ENCODE measurements at places on chromosomes 16 and 17.

DNA sequence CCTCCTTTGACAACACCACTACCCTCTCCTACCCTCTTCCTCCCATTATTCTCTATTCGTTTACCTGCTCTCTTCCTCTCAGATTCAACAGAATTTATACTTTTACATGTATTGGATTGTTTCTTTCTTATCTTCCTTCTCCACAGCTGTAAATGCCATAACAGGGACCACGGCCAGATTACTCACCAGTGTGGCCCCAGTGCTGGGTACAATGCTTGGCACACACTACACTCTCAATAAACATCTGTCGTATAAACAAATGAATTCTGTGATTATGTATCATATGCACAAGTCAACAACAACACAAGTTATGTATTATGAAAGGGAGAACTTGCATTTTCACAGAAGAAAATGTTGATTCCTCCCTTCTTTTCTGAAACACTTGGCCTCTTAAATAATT, 20.0 kb downstream of the AARSD1 start:
- no peak for DNase-seq

DNA sequence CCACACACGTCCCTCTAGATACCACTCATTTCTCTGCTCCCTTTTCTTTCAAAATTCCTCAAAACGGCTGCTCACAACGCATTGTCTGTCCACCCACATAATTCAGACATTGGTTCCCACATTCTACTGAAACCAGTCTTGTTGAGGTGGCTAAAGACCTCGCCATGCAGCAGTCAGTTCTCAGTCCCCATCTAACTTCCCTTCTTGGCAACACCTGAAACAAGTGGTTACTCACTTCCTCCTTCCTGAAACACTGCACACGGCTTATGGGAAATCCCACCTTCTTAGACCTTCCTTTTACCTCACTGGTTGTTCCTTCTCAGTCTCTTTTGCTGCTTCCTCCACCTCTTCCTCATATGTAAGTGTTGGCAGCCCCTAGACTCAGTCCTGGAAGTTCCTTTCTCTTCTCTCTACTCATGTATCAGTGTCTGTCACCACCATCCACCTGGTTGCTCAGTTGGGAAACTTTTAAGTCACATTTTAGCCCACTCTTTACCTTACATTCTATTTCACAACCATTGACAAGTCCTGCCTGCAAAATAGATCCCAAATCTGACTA, 277.1 kb downstream of the CEP112 start:
- no peak for DNase-seq

DNA sequence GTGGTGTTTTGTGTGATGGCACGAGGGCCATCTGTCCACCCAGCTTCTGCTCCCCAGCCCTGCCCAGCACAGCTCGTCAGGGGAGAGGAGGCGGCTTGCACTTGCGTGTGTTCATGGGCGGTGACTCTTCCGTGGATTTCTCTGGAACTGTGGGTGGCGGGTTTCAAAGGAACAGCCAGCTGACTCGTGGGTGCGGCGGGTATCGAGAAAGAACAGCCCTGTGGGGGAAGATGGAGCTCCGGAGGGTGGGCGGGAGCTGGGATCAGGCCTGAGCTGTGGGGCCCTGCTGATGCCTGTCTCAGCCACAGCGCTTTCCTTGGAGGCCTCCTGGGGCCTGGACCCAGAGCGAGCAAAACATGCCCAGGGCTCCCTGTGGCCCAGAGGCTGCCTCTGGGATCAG, 13.2 kb downstream of the NAGPA start:
- no peak for DNase-seq

DNA sequence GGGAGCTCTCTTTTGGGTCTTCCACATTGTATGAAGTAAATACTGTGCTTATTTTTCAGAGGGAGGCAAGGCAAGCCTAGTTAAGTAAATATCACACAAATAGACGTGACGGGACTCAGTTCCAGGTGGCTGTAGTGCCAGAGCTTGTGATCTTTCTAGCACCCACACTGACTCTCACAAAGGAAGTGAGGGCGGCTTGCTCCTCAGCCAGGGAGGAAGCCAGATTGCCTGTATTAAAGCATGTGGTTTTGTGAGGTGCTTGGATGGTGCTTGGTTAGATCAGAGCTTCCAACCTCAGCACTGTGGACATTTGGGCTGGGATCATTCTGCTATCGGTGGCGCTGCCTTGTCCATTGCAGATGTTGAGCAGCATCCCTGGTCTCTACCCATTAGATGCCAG, 80.1 kb downstream of the VAT1L start:
- no peak for DNase-seq

- no peak for DNase-seq
Measured at GRCh38 chr17:8949061-8949661, 16.3 kb downstream of the PIK3R5 start.

DNA sequence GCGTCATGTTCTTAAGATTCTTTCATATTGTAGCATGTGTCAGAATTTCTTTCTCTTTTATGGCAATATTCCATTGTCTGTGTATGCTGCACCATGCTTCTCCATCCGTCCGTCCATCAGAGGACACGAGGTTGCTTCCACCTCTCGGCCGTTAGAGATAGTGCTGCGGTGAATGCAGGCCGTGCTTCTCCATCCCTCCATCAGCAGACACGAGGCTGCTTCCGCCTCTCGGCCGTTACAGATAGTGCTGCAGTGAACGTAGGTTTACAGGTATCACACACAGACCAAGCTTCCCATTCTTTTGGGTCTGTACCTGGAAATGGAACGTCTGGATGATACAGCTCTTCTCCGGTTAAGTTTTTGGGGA, 113.5 kb downstream of the CMIP start:
- DNase-seq: no peak

GRCh38 chr17:80146121-80147034, 550 bp downstream of the EIF4A3 start:
- DNase-seq: no peak

DNA sequence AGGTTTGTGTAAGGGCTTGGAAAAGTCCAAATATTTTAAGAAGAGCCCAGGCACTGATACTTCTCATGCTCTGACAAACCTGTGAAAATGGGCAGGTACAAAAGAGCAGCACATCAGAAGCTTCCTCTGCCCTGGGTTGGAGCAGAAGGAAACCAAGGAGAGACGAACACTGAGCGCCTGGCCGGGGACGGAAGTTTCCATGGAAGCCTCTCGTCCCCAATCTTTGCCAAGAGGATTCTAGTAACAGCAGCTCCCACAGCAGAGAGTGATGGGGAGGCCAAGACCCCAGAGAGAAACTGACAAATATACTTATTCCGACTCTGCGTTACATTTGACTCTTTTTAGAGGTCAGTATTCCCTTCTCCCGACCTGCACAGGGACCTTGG, 268.5 kb downstream of the C16orf95 start:
- DNase-seq: no peak

GRCh38 chr16:2738615-2739014, 13.8 kb upstream of the SRRM2 start:
- DNase-seq: no peak

GRCh38 chr16:78060809-78061208, 38.5 kb downstream of the CLEC3A start:
- no peak for DNase-seq

DNA sequence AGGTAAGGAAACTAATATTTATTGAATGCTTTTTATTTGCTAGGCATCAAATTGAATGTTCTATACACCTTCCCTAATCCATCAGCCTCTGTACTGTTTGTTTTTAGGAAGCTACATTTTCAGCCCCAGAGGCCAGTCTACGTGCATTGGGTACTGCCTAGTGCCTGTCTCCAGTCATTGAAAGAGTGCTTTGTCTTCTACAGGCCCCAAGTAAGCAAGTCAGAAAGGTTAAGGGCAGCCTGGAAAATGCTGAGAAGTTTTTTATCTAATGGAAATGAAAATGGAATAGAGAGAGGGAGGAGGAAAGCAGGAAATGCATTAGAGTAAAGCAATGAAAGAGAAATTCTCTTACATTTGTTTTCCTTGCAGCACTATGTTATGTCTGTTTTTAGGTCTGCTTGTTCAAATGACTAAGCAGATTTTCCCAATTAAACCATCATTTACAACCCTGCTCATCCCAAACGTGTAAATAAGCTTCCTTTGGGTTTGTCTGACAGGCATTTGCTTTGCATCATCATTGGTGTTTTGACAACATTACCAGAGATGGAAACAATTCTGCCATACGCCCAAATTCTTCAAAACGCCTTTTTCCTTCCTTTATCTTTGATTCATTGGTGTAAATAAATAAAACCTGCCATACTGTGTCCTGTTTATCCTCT, 116.0 kb upstream of the GOT2 start:
- DNase-seq: no peak

GRCh38 chr17:3276126-3276525, 22.0 kb downstream of the OR3A1 start:
- DNase-seq: no peak

GRCh38 chr17:4949321-4950074, 1.2 kb upstream of the PFN1 start:
- DNase-seq: peak; percentile 69

DNA sequence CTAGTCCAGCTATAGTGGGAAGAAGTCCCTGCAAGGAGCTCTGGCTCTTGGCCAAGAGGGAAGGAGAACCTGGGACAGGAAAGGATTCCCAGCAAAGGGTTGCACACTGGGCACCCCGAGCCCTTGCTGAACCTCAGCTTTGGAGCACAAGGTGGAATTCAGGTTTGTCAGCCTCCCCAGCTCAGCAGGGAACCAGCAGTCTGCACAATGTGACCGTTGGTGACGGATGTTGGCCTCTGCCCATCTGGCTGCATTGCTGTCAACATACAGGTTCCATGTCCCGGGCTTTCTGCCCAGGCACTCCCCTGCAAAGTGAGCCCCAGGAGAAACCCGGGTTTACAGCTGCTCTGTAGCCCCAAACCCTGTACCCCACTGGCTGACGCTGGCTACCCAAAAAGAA, 6.7 kb downstream of the RPRML start:
- DNase-seq: no peak

GRCh38 chr16:85635545-85636140, 22.5 kb downstream of the GSE1 start:
- DNase-seq: no peak

DNA sequence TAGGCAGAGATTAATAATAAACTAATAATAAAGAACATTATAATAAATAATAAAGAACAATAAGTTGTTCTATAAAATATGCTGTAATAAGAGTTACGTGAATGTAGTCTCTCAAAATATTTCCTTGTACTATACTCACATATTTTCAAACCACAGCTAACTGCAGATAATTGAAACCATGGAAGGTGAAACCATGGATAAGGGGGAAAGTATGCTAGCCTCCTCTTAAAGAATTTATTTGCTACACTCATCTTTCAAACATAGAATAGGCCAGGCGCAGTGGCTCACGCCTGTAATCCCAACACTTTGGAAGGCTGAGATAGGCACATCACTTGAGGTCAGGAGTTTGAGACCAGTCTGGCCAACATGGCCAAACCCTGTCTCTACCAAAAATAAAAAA, 18.5 kb downstream of the CYTH1 start:
- no peak for DNase-seq

GRCh38 chr17:39677542-39678339, 9.5 kb downstream of the PNMT start:
- no peak for DNase-seq

GRCh38 chr17:65323049-65323448, 185.9 kb downstream of the RGS9 start:
- DNase-seq: no peak

Data from activated CD4-positive, alpha-beta T cell treated with anti-CD3 and anti-CD28 coated beads, Interleukin-2, amount 50 U/mL, for 1 hour (primary cell).